Activated CD4-positive, alpha-beta memory T cell treated with anti-CD3 and anti-CD28 coated beads for 36 hours (primary cell): ENCODE measurements at places on chromosomes 5 and 9. TPM values are rescaled to one million over a fixed set of nuclear protein-coding genes. Genes with fewer than 3 reads are reported as not detected.

DNA sequence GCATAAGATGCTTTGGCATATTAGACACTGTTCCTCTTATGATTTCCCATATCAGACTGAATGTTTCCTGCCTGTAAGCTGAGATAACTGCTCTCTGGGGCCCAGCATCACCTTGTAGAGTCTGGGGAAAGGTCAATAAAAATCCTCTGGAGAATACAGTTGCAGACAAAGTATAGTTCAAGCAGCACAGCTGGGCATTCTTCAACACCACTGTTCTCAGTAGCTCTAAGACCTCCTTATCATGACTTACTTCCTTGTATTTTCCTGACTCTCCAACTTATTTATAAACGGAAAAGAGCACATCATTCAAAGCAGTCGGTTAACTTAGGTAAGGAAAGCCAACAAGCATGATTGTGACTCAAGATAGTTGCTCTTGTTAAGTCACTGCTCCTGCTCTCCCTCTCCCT is 208.7 kb upstream of the RASEF start:
- no peak for DNase-seq

DNA sequence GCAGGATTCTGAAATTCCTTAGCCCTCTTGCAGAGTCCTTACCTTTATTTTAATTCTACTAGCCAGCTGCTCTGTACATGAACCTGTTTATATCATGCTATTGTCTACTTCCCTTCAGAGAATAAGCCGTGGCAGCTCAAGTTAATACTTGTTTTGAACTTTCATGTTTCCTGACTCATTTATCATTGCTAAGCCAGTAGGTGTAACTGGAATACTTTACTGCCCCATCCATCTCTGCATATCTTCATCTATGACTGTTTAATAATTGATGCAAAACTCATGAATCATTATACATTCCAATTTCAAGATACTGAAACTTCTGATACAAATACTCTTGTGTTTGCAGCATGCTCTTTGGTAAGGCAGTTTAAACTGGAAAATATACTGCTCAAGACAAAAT is 174.7 kb downstream of the PPP2R2B start:
- DNase-seq = no peak

DNA sequence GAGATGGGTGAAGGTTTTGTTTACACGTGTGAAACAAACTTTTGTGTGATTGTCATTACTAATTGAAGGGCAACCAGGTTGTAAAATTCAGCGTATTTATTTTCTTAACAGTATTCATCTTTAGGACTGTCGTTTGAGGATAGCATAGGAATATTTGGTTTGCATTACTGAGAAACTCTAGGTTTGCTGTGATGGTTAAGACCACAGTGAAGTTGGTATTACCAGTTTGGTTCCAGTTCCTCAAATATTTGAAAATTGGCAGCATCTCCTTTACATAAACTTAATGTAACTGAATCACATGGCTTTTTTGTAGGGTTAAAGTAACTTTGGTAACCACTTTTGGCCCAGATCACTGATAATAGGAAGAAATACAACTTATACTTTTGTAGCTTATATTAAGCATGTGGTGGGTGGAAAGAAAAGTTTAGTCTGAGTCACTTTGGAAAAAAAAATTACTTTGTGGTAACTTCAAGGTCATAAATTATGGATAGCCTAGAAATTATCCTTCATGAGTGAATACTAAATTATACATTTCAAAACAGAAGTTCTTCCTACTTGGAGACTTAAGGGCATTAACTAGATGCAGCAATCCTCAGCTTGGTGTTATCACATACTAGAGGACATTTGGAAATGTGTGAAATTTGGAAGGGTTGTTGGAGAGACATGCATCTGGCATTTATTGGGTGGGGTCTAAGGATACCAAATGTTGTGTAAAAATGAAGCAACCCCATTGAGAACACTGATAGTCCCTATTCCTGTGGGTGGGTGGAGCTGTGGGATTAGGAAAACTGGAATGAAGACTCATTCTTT is 33.9 kb downstream of the G3BP1 start:
- DNase-seq = no peak

DNA sequence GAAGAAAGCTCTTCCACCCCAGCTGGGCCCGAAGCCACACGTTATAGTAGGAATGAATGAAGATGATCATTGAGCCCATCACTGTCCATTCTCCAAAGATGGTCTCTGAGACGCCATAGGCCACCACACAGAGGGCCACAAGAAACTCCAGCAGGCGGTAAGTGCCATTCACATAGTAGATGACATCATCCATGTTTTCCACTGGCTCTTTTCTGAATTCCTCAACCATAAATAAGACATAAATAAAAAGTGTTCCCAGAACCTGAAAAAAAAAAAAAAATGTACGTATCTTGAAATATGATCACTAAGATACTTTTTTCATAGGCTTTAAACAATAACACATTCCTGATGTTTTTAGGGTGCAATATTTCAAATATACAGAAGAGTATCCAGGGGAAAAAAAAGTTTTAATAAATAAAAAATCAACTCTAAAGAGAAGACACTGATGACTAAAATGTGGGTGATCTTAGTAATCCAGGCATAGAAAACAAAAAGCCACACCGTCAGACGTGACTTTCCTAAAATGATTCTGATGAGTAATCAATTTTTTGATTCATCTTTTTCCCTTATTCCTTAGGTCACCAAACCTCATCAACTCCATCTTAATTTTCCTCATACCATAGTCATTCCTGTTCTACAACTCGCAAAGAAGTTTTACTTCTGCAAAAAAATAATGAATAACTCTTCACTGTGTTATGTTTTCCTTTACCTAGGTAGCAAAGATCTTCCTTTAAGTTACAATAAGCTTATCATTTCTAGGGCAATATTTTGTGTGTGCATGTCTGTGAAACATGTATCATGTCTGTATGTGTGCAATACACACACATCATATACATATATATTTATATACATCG is 47.8 kb downstream of the RNF145 start:
- no peak for DNase-seq

DNA sequence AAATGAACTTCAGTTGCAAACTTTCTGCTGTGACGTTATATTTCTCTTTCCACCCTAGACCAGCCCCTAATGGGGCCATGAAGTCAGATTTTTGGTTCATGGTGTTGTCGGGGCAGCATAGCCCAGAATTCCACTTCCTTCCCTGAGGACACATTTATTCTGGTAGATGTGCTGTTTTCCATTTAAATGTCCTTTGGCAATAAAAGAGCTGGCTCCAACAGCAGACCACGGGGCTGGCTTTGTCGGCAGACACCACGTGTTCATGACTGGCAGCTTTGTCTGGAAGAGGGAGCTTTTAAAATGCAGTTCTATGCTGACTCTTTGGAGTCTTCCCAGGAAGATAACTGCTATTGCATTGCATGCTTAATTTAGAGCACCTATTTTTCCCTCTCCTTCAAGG is 17.6 kb upstream of the LCP2 start:
- DNase-seq = no peak

DNA sequence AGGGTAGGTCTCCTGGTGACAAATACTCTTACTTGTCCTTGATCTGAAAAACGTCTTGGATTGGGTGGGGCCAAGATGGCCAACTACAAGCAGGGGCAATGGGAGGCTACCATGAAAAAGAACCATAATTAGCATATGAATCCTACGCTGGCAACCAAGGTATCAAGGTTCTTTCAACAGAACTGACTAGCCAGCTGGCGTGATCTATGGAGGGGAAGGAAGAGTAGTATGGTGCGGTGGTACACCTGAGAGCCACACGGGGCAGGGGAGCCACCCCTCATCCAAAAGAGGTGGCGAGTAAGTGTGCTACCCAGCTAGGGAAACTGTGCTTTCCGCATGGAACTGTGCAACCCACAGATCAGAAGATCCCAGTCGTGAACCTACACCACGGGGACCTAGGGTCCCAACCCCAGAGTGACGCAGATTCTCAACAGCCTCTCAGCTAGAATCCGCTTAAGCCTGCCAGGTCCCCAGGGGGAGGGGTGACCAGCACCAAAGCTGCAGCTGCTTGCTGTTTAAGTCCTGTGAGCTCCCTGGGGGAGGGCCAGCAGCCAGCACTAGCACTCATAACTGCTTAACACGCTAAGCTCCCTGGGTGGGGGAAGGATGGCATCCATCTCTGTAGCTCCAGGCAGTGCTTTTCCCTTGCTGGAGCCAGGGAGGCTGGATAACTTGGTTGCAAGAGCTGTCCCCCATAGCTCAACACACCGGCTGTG is 334.8 kb downstream of the FBXL17 start:
- DNase-seq = no peak

DNA sequence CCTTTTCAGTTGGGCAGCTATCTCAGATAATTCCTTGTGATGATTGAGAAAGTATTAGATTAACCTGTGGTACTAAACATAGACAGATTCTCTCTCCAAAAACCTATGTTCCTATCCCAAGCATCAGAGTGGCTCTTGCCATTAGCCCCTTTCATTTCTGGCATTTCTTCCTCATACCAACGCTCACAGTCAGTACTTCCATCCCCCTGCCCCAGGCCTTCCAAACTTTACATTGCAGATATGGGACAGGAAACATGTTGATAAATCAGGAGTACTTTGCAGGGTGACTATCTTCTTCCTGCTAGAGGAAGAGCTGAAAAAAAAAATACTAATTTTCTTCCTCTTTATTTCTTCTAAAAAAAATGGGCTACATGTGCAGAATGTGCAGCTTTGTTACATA is 442.6 kb upstream of the RGMB start:
- DNase-seq = no peak

- DNase-seq = no peak
Measured at GRCh38 chr5:79285833-79286232, 49.9 kb downstream of the JMY start.

DNA sequence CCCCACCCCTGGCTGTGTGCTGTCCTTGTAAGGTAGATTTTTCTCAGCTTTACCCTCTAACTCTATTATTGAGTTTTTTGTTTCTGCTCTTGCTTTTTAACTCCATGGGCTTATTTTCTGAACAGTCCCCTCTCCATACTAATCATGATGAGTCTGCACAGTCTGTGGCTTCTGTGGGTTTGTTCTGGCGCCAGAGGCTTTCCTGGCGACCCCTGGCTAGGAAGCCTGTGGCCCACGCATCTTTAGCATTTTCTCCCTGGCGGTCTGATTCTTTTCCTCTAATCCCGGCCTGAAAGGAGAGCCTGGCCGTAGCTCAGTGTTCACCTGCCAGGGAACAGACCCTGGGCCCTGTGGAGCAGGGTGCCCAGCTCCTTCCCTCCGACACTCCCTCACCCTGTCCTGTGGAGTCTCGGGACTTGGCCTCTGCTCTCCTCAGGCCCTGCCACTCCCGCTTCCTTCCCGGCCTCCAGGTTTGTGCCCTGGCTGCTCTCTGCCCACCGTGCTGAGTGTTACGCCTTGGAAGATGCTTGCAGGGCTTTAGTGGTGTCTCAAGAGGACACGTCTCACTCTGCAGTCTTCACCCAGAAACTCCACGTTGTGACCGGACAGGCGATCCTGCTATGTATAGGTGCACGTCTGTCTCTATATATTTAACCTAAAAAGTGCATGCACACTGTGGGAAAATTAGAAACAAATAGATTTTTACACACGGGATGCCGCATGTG is 31.7 kb upstream of the LRRC14B start:
- DNase-seq = no peak

DNA sequence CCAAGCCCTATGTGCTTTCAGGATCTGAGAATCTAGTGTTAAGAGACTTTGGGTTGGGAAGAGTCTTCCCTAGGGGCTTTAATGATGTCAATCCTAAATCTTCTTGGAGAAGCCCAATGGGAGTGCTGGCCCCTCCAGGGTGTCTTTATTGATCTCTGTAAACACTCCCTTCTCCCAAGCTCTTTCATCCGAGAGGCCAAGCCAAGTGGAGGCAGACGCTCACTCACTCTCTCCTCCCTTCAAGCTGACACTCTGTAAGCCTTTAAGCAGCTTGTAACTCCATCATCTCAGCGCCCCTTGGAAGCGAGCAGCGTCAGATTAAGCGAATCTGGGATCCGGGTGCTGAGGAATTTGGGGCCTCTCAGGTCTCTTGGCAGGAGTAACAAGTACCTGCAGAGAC is 37.7 kb downstream of the SPARC start:
- DNase-seq = no peak

DNA sequence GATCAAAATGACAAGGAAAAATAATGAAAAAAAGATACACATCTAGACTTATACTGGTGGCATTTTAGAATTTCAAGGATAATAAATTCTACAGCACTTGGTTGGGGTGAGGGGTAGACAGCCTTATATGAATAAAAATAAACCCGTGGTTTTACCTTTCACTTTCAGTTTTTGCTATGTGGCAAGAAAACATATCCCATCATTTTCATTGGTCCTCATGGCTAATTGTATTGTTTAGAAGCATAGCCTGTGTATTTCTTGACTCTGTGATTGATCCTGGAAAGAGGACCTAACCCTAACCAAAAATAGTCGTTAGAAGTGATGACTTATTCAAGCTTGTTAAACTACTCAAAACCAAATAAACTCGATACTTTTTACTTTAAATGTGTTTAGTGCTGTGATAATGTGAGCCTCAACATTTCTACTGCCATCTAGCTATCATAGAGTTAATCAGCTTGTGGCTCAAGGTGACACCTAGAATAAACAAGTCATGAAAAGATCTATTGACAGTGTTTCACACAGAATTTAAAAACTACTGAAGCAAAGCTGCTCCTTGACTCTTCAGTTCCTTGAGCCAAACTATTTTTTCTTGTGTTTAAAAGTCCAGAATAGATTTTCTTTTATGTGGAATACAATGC is 153.3 kb upstream of the IZUMO3 start:
- no peak for DNase-seq

GRCh38 chr9:129757045-129757444 is 4.2 kb upstream of the PTGES start:
- DNase-seq = no peak

DNA sequence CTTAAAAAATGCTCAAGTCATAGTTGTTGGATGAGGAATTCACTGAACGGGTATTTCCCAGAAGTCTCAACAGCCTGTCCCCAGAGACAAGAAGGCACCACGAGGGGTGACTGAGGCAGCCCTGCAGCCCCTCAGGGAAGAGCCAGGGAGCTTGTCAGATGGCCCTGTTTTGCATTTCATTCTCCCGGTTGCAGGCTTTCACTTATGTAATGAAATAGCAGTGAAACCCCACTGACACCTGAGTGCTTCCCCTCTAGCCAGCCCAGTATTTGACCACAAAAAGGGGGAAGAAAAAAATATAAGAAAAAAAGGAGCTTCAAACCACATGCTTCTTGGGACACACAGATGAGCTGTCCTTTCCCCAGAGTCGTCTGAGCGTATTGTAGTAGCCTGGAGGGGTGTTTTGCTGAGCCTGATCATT is 75.3 kb upstream of the IL12B start:
- DNase-seq = no peak

The PCDHGA1 gene
- total RNA-seq = not detected

The TSLP gene
- total RNA-seq = 0.55 TPM

The INPP5E gene
- total RNA-seq = 21.3 TPM

The SLC34A1 gene
- 0.15 TPM for total RNA-seq

The SH3GL2 gene
- not detected for total RNA-seq

The EIF4E1B gene
- total RNA-seq = not detected

The SLC22A4 gene
- total RNA-seq = 1.5 TPM

The FAM153A gene
- 33.7 TPM for total RNA-seq
